ENCODE measurements at places on chromosomes 3 and 15.

GRCh38 chr3:172511783-172512762 lies 11.2 kb downstream of the TNFSF10 start:
- DNase-seq = peak; percentile 70

DNA sequence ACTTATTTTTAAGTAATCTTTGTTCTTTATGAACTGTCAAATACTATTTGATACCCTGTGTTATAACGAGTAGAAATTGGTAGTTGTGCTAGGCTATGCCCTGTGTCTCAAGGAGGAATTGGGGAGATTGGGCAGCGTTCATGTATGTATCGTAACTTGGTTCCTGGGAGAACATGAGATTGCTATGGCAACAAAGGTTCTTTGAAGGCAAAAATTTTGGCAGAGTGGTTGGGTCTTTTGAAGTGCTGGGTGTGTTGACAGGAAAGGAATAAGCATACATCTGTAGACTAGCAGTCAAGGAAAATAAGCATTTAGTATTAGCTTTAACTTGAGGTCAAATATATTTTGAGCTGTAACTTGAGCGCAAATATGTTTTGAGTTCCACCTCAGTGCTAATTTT lies 45.3 kb downstream of the TCF12 start:
- no peak for DNase-seq

DNA sequence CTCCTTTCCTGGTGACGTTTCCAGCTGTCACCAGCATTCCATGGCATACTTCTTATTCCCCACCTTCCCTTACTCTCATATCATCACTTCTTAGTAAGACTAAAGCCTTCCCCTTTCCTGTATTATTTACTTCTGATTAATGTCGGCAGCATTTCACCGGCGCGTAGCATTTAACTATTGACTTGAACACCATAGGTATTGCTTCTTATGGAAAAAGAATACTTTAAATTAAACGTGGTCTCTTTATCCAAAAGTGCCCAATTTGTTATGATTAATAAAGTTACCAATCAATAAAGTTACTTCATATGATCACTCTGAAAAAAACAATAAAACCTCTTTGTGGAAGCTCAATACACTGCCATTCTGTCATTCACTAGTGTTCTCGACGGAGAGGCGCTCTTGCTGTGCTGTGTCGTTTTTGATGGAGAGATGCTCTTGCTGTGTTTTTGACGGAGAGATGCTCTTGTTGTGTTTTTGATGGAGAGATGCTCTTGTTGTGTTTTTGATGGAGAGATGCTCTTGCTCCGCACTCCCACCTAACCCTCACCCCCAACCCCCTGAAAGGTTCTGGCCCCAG lies 165.0 kb downstream of the XXYLT1 start:
- no peak for DNase-seq

DNA sequence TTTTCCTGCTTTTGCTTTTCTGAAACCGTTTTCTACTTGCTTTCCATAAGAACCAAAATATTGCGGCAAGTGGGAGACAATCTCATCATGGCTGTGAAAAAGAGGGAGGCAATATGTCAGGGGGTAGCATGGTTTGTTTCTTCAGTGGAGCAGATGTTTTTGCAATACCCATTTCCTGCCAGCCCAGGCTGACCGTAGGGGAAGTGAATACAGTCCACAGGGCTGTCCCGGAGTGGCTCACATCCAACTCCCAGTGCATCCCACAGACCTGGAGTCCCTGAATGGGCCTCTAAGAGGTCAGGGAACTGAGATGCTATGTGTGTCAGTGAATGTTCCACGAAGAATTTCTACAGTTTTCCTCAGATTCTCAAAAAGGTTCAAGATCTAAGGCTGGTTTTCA lies 69.6 kb downstream of the EPHB1 start:
- DNase-seq = no peak

- DNase-seq = no peak
Measured at GRCh38 chr3:63975723-63976122, 47.6 kb downstream of the PSMD6 start.

DNA sequence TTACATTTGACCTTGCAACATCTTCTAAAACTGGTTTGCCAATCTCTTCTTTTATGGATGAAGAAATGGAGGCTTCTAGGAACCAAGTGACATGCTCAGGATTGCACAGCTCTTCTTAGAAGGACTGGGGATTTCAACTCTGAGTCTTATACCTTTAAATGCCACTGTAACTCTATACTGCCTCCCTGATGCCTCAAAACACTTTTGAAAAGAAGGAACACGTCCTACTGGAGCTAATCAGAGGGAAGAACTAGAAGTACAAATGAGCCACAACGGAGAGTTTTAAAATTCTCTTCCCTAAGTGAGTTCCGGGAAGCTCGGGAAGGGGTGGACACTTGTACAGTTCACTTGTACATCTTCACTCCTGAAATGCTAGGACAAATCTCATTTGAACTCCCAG lies 949 bp upstream of the MITF start:
- DNase-seq = no peak

- DNase-seq = no peak
Measured at GRCh38 chr3:37668431-37668817, 193.3 kb upstream of the CTDSPL start.

DNA sequence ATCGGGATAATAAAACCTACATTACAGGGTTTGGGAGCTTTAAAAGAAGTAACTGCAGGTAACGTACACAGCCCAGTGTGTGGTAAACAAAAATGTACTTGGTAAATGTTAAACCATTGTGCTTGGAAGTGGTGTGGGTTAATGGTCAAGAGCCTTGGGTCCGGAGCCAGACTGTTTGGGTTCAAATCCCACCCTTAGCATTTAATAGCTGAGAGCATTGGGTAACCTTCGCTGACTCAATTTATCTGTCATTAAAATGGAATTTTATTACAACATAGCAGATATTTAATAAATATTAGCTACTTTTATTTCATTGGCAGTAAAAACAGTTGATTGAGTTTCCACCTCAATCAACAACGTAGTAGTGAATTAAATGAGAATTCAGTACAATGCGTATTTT lies 1.5 kb downstream of the FSTL1 start:
- DNase-seq = no peak

GRCh38 chr3:5144316-5144994 lies 22.4 kb downstream of the ARL8B start:
- DNase-seq = no peak

DNA sequence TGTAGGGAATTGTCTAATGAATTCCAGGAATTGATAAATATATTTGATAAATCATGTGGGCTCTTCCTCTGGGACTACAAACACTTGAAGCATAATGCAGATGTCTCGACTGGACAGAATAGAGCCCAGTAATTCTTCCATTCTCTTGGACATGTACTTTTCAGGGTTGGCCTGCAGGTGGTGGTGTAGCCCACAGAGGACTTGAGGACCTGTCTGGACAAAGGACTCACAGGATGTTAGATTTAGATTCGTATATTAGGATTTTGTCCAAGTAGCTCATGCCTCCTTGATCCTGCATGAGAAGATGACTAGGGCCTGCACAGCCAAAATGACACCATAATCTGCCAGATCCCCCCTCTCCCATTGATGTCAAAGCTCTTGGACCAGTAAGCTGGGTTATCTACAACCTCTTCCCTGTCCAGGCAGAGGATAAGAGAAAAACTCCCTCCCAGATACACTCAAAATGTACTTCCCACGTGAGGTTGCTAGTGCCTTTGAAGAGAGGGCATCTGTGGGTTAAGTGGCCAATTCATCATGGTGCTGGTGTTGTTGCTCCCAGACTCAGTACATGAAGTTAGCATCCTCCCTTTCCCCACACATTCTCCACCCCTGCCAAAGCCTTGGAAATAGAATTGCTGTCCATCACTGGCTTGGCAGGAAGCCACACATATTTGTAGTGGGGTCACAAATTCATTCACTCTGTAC lies 88.6 kb upstream of the ZNF280D start:
- no peak for DNase-seq

- no peak for DNase-seq
Measured at GRCh38 chr3:11464356-11464755, 179.4 kb downstream of the VGLL4 start.

GRCh38 chr15:98842973-98843285 lies 164.7 kb downstream of the PGPEP1L start:
- DNase-seq = no peak

Data from stimulated activated CD8-positive, alpha-beta memory T cell treated with anti-CD3 and anti-CD28 coated beads, Interleukin-15, amount 100 ng/mL, for 48 hours (primary cell).